ENCODE measurements at places on chromosomes 12 and 14.
A peak's percentile ranks its signal among the peaks of the same experiment; 100 is the strongest.

DNA sequence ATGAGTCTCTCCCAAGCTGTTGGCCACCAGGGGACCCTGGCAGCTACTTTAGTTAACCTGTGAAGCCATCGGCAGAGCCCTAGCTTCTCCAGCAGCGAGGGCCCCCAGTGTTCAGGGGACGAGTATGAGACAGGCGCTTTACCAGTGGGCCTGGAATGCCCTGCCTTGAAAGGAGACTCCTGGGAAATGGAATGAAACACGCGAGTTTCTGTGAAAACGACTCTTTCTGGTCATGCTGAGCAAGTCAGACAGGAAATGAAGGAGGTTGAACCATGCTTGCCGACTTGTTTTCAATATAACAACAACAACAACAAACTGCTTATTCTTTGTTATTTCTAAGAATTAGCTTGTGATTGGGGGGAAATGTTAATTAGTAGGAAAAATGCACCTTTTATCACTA lies 42.9 kb downstream of the SFSWAP start:
- DNase-seq: no peak

- DNase-seq: no peak
Observed at GRCh38 chr12:52149651-52150241, 42.1 kb downstream of the KRT80 start.

DNA sequence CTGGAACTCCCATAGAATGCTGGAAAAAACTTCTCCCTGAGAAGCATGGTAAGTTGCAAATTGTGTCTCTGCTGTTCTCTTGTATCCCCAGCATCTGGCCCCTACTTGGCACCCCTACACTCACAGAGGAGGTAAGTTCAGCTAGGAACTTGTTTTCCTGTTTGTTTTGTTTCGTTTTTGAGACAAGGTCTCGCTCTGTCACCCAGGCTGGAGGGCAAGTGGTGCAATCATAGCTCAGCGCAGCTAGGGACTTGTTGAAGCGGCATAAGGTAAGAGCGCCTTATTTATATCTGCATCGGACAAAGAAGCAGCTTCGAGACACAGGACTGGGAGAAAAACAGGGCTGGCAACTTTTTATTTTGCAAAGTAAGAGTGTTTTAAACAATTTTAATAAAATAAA lies 18.5 kb upstream of the ANO2 start:
- no peak for DNase-seq

- no peak for DNase-seq
Observed at GRCh38 chr12:68294251-68294650, 37.9 kb downstream of the MDM1 start.

- DNase-seq: no peak
Observed at GRCh38 chr14:92692822-92693226, 55.6 kb downstream of the LGMN start.

- peak; percentile 67 for DNase-seq
Observed at GRCh38 chr14:55430024-55430690, 10.3 kb downstream of the TBPL2 start.

GRCh38 chr12:106600503-106600902 lies 17.7 kb downstream of the RFX4 start:
- DNase-seq: no peak

DNA sequence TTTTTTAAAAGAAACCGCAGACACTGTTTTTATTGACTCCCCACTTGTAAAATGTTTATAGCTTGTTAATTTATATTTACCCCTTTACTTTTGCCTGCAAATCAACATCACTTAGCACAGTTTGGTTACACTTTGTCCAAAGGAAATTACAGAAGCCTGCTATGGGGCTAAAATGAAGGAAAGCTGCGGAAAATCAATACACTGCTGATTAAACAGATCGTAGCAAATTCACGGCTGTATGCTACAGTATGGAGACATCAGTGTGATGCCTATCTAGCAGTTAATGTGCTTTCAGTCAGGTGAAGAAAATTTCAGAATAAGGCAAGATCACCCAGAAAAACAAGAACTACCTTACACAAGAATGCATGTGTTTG lies 110.0 kb downstream of the FOXG1 start:
- DNase-seq: no peak

GRCh38 chr12:75850721-75851462 lies 180.7 kb downstream of the PHLDA1 start:
- no peak for DNase-seq

DNA sequence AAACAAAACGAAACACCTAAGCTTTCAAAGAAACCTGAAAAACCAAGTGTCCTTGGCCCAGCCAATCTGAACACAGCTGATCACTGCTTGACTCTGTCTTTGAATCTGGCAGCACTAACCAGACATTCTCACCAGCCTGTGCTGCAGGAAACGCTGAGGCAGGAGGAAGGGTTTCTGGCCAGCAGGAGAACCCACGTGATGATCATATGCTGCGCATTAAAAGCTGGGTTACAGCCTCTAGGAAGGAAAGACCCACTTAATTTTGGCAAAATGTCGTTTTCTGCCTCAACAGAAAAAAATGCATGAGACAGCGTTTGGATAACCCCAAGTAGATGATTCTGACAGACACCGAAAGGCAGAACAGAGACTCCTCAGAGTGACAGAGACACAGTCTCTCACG lies 9.8 kb downstream of the APPL2 start:
- peak; percentile 50 for DNase-seq

GRCh38 chr12:79983986-79984620 lies 49.2 kb upstream of the PPP1R12A start:
- DNase-seq: no peak

DNA sequence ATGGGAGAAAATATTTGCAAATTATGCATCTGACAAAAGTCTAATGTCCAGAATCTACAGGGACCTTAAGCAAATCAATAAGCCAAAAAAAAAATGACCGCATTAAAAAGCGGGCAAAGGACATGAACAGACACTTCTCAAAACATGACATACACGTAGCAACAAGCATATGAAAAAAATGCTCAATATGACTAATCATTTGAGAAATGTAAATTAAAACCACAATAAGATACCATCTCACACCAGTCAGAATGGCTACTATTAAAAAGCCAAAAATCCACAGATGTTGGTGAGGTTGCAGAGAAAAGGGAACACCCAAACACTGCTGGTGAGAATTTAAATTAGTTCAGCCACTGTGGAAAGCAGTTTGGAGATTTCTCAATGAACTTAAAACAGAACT lies 16.1 kb downstream of the PAWR start:
- peak; percentile 19 for DNase-seq

GRCh38 chr14:68795597-68796417 lies 2.9 kb upstream of the ZFP36L1 start:
- peak; percentile 78 for DNase-seq

DNA sequence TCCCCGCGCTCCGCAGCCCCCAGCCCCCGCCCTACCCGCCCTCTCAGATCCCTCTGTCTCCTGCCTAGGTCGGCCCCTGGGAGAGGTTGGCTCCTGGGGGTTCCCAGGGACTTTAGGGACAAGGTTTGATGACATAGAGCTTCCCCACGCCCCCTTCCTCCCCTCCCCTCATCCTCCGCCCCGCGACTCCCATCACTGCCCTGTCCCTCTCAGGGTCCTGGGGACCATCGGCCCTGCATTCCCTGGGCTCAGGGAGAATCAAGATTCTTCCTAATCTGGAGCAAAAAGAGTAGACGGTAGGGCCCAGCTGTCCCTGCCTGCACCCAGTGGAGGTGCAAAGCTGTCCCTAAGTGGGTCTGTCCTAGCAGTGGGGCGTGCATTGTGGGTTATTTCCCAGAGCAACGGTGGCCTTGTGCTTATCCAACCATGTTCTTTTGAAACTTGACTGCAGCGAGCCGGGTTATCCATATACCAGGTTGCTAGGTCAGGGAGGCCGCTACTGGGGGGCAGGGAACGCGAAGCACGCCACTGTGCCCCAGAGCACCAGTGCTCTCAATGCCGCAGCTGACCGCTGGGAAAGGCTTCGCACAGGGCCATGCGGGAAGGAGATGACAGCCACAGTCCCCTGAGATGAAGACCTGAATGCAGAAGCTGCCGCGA lies 124.4 kb upstream of the PRMT8 start:
- no peak for DNase-seq

DNA sequence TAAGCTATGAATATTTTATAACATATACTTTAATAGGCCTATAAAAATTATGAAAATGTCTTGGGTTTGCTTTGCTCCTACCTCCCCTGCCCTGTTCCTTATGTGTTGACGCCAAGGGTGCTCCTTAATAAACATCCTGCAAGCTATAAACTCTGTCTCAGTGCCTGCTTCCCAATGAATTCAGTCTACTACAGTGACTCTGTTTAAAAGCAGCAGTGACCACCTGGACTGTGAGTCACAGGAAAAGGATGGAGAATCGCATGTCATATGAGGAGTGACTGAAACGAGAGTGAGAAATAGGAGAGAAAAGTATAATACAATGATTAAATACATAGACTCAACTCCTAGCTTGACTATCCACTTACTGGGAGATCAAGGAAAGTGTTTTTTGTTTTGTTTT lies 41.1 kb upstream of the CFAP54 start:
- DNase-seq: no peak

DNA sequence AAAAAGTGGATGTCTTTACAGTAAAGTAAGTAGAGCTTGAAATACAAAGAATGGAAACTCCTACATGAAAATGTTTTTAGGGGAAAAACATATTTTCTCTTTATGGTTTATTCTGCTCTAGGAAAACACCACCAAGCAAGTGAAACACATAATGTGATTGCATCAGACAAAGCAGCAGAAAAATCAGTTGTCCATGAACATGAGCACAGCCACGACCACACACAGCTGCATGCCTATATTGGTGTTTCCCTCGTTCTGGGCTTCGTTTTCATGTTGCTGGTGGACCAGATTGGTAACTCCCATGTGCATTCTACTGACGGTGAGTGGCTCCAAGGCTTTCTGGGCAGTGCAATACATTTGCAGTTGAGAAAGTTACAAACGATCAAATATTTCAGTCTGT lies 42.6 kb upstream of the PLEKHD1 start:
- DNase-seq: no peak

All from activated CD4-positive, alpha-beta T cell treated with anti-CD3 and anti-CD28 coated beads, Interleukin-2, Interleukin-4, amounts not matched to agents 100 ng/mL and 50 ng/mL, durations not matched to agents 16 hours and 8 hours (primary cell).